Foreskin keratinocyte (primary cell): ENCODE measurements at places on chromosomes 11 and 22. TPM values are rescaled to one million over a fixed set of nuclear protein-coding genes. Genes with fewer than 3 reads are reported as not detected.

Gene ZC3H12C
- total RNA-seq: 12.5 and 12.6 TPM in 2 replicates

Gene PLEKHB1
- total RNA-seq: not detected in 2 replicates

Gene MFRP
- total RNA-seq: not detected in 2 replicates

Gene MYRF
- total RNA-seq: 0.10 and 0.18 TPM in 2 replicates

Gene RBM14
- total RNA-seq: 50.3 and 57.6 TPM in 2 replicates

Gene VSIG10L2
- not detected in 2 replicates for total RNA-seq

Gene SMIM38
- not detected in 2 replicates for total RNA-seq
